Aorta (tissue), 5 donors: ENCODE measurements at places on chromosomes 3 and 15.

- DNase-seq, result no peak
Observed at GRCh38 chr3:108461661-108462111, 48.7 kb downstream of the MYH15 start.

DNA sequence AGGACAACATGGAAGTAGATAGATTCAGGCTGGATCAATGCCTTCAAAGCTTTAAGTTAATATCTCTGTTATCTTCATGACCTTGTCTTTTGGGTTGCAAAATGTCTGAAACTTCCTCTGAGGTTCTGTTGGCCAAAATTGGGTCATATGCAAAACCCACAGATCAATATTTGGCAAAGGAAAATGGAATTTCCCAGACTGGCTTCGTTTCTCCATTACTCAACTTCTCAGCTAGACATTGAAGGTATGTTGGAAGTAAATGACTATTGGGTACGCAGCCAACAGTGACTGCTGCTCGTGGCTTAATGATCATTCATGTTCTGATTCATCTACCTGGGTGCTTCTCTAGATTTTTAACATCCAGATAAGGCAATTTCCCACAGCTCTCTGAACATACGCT, 675.4 kb upstream of the SGO1 start:
- DNase-seq, result no peak

DNA sequence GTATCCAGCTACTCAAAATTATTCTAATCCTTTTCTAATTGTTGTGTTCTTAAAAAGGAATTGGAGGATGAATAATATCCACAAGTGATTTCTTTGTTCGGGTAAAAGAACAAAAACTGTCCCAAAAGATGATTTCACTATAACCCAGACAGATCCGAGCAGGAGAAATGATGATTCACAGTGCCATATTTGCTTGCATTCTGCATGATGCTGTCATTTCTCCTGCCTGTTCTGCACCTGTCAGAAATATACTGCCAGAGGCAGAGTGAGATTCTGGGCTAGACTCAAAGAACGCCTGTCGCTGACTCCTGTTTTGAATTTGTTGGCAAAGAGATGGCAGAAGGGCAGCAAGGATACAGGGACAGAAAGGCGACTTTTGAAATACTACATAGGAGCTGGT, 34.7 kb upstream of the SLC24A5 start:
- no peak for DNase-seq

- no peak for DNase-seq
Observed at GRCh38 chr15:96166223-96167200, 164.0 kb upstream of the NR2F2 start.

DNA sequence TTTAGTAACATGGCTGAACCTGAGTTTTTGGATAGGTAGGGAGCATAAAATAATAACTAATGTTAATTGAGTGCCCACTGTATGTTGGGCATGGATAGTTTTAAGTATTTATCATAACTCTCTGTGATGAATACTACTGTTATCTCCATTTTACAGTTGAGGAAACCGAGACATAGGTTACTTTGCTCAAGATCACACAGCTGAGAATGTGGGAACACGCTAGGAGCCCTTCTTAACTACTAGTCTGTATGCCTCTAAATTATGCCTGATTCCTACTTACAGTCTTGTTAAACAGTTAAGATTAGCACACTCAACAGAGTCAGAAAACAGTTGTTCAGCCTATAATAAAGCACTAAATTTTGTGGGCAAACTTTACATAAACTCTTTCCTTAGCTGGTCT, 2.0 kb upstream of the SIAH2 start:
- DNase-seq, result no peak

- no peak for DNase-seq
Observed at GRCh38 chr3:15148614-15149013, 49.7 kb upstream of the RBSN start.

- DNase-seq, result no peak
Observed at GRCh38 chr3:69385123-69385722, 665 bp downstream of the FRMD4B start.

DNA sequence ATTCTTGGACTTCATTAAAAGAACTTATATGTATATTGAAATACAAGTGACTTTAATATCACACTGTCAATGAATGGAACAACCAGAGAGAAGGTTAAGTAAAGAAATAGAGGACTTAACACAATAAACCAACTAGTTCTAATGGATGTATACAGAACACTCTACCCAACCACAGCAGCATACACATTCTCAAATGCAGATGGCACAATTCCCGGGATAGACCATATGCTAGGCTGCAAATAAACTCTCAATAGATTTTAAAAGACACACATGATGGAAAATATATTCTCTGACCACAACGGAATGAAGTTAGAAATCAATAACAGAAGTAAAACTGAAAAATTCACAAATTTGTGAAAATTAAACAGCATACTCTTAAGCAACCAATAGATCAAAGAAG, 214.3 kb upstream of the LINGO1 start:
- no peak for DNase-seq

GRCh38 chr15:78929536-78930264, 15.1 kb downstream of the CTSH start:
- DNase-seq, result peak; percentile 71

GRCh38 chr15:75451674-75452363, at the start of gene SIN3A:
Gene SIN3A (minus strand): TSS chr15:75451690. CDS start chr15:75430375, 21,315 bp downstream.
- peak; percentile 100 for DNase-seq

DNA sequence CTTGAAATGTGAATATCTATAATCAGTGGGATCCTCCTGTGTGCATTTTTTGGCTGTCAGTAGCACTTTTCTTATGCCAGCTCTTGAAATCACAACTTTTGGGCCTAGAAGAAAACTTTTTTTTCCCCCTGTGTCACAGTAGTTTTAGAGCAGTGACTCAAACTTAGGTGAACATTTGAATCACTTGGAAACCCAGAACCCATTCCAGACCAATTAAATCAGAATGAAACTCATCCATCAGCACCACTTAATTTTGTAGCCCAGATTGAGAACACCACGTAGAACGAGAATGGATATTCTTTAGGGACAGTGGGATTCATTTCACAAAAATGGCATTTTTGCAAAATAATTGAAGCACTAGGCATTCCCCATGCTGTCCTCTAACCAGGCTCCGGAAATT, 224.8 kb upstream of the NANOGP8 start:
- DNase-seq, result no peak

DNA sequence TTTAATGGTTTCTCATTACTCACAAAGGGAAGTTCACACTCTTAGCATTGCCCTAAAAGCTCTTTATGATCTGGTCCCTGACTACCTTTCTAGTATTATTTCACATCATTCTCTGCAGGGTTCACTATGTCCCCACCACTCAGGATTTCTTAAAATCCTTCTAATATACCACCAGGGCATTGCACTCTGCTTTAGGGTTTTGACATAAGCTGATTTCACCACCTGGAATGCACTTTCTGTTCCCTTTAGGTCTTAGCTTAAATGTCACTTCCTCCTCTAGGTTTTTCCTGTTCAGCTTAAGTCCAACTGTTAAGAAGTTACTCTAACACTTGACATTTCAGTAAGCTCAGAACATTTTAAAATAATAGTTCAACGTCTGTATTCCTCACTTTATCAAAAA, 81.7 kb downstream of the HCN4 start:
- DNase-seq, result no peak

GRCh38 chr3:158539414-158540014, 31.5 kb upstream of the MLF1 start:
- DNase-seq, result peak; percentile 42

DNA sequence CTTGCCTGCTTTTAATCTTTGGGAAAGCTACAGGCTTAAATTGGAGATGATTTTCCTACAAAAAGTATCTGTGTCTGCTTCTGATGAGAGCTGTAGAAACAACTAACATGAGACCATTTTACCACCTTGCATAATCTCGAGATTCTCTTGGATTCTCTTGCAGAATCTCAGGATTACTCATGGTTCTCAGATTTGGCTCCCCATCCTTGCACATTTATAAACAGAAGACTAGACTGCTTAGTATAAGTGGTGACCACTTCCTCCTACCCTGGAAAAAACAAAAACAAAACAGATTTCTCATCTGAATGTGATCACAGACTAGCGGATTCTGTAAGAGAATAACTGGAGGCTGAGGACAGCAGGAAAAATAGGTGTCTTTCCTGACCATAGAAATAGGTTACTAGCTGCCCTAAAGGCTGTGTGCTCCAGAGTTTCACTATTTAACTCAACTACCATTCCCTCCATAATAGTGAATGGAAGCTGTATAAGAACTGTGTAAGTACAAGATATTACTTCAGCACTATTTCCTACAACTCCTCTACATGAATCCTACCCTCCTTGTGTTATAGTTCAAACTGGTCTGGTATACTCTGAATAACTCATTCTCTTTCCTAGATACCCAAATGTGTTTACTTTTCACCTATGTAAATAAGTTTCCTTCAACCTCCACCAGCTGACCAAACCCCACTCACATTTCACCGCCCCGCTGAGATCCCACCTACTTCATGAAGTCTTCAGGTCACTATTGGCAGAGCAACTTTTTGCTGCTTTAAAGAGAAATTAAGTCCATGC, 122.2 kb upstream of the C2CD4B start:
- no peak for DNase-seq

DNA sequence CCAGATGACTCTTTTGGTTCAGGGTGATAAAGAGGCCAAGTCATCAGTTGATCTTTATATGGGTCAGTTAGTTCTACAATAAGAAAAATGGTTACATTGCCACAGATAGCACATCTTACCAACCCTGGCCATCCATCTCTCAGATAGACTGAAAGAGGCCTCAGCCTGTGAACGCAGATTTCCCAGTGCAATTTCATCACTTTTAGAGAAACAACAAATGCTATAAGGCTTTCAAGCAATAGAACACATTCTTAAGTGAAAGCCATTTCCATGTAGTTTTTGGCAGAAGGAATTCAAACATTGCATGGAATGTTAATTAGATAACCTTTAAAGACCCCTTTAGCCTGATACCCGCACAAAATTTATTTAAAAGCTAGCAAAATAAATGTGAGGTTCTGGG, 200.6 kb upstream of the ZBTB20 start:
- no peak for DNase-seq

- DNase-seq, result peak; percentile 91
Observed at GRCh38 chr3:50189274-50189673, 2.1 kb upstream of the GNAT1 start.

GRCh38 chr3:159432682-159433340, 555.8 kb upstream of the IL12A start:
- no peak for DNase-seq

GRCh38 chr15:68982976-68983563, 31.4 kb upstream of the NOX5 start:
- DNase-seq, result no peak

DNA sequence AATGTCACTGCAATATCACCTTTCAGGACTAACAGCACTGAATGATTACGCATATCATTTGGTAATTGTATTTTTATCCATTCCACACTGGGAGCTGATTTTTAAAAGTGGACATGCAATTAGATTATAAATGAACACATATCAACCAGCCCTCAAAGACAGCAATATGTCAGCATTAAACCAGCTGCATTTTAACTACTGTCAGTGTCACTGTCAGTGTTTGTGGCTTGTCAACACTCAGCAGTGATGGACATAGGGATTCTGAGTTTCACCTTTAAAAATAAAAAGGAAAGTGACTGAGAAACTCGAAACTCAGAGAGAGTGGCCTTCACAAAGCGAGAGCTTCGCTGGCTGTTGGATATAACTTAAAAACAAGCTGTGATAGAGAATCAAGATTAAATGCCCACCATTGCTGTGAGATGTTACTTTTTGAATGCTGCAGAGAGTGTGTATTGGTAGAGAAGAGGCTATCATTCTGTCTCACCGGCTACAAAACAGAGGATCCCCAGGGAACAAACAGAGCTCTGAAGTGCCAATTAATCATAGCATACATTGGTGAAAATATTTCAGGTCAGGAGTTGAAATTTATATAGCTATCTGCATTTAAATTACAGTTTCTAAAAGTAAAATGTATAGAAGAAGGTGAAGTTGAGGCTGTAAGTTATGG, 635.8 kb downstream of the SQOR start:
- no peak for DNase-seq

DNA sequence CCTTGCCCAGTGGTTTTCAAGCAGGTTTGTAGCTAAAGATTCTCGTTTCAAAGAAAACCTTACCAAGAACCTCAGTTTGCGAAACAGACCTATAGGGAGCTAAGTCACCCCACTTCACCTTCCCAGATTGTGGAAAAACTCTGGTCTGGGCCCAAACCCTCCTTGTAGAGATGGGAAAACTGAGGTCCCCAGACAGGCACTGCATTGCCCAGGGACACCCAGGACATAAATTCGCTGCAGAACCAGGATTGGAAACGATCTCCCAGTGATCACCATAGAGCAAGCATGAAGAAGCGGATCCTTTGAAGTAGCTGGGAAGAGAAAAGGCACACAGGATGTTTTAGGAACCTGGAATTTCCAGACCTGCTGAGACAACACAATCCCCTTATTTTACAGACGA, 85.6 kb upstream of the PIAS1 start:
- DNase-seq, result no peak

GRCh38 chr3:15506571-15506970, 14.9 kb downstream of the COLQ start:
- no peak for DNase-seq

DNA sequence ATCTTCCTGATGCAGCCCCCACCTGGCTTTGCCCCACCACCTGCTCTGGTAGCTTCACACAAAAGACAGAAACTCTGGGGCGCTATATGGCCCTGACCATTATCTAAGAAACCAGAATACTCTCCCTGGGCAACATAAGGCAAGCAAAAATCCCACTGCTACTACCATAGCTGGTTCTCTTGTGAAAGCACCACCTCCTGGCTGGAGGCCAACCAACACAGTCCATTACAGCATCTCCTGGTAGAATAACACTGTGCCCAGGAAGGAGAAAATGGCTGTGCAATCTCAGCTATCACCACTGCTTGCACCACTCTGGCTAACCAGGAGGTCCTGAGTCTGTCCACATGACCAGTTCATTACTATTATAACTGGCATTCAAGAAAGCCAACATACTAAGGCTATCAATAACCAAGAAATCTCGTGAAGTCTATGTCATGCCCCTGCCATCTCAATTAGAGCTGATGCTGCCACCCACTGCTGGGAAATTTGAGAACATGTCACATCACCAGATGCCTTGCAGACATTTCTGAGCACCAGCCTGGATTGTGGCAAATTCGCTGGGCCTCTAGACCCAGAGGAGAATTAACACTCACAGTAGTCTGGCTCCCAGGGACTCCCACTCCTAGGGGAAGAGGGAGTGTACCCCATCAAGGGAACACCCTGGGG, 1114.8 kb downstream of the ROBO2 start:
- DNase-seq, result no peak

- peak; percentile 52 for DNase-seq
Observed at GRCh38 chr15:101501703-101502373, 12.3 kb upstream of the PCSK6 start.
